ENCODE measurements at places on chromosomes 4 and X.
A peak's percentile ranks its signal among the peaks of the same experiment; 100 is the strongest.

GRCh38 chr4:108426493-108426892 is 193.9 kb upstream of the RPL34 start:
- DNase-seq, result no peak

GRCh38 chr4:161581262-161582230 is 582.3 kb downstream of the FSTL5 start:
- no peak for DNase-seq

- no peak for DNase-seq
Observed at GRCh38 chr4:110164251-110164650, 34.2 kb downstream of the ELOVL6 start.

DNA sequence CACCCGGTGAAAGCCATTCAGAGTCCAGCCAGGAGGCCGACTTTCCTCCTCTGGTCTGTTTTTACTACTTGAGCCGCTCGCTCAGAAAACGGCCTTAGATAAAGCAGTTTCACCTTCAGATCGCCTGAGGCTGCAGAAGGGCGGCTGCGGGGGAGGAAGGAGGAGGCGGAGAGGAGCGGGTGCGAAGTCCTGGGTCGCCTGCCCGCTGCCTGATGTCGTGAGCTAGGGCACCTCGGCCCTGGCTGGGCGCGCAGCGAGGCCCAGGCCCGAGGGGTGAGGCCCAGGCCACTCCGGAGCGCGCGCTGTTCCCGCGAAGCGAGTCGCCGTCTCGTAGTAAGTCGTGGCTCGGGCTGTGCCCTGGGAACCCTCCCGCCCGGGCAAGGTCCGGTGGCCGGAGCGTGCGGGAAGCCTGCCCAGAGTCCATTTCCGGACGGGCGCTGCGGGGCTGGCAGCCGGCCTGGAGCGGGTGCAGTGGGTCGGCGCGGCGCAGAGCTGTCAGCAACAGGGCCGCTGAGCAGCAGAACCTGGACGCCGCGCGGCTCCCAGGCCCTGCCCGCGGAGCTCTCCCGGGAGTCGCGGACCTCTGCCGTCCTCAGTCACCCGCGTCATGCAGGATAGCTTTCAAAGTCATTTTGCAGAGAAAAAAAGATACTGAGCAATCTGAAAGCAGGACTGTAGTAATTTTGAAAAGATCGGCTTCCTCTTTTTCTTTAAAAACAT is 18.6 kb downstream of the TRIM2 start:
- peak; percentile 51 for DNase-seq

Data from NCI-H146 (cell line).